ENCODE measurements at places on chromosomes 12 and 14.

- DNase-seq, result no peak
Measured at GRCh38 chr14:44970907-44971306, 8.9 kb downstream of the TOGARAM1 start.

DNA sequence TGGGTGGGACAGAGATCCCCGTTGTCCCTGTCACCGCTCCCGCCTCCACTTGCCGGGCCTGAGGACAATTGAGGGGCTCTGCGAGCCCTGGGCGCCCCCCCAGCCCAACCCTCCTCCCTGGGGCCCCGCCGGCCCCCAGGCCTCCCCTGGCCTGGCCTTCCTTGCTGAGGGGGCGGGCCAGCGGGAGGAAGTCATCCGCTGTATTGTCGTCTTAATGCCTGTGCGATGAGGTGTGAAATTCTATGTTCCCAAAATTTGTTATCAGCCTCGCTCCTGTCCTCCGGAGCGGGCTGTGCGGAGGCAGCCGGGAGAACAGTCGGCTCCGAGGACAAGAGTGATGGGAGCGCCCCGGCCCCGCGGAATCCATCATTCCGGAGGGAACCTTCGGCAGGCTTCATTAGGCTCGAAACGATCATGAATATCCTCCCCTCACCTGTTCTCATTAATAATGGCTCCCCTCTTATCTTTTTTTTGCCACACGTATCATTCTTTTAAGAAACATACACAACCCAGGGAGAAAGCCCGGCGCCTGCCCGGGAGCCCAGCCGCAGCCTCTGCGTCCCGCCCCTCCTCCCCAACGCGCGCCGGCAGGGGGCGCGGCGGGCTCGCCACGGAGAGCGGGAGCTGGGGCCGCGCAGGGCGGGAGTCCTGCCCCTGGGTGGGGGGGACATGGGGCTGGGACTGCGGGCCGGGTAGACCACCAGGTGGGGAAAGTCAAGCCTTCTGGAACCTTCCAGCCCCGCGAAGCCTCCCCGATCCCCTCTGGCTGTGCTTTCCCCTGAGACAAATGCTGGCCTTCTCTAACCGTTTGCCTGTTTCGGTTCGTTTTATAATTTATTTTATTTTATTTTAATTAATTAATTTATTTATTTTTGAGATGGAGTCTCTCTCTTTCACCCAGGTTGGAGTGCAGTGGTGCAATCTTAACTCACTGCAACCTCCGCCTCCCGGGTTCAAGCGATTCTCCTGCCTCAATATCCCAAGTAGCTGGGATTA lies 17.1 kb upstream of the DLK1 start:
- DNase-seq, result no peak

DNA sequence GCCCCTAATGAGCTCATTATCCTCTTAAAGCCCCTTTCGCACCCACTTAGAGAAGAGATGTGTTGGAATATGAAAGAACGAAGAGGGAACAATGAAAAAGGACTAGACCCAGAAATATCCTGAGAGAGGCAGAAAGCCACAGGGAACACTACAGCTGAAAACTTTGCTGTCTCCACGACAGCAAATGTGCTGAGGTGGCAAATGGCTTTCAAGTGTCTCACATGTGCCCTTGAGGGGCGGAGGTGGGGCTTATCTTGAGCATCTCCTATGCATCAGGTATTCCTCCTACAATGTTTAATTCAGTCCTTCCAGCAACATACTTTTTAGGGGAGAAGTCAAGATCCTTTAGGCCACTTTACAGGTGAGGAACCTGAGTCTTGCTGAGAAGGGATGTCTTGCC lies 62.9 kb downstream of the WSCD2 start:
- no peak for DNase-seq

- DNase-seq, result no peak
Measured at GRCh38 chr12:80381121-80381520, 62.9 kb upstream of the PTPRQ start.

DNA sequence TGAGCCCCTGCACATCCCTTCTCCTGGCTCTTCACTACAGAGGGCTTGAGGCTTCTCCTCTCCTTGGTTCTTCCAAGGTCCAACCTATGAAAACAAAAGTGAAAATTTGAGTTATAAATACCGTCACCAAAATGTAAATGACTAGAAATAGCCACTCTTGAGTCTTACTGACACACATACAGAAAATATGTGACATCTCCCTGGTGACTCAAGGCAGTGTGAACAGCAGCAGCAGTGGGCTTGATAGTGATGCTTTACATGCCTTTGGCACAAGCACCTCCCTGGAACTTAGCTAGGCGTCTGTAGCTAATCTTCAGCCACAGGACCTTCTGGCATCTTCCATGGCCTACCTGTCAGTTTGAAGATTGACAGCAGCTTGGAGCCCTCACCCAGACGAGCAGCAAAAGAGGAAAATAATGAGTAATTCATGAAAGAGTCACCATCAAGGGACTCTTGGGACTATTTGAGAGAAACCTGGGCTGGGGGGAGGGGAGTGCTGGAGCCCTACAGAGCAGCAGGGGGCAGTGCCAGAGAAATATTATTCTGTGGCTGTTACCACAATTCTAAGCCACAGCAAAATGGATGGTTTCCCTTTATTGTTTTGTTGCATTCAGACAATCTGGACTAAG lies 158.0 kb downstream of the KCNK10 start:
- DNase-seq, result no peak

GRCh38 chr14:91369628-91370445 lies 47.8 kb downstream of the CCDC88C start:
- DNase-seq, result no peak

DNA sequence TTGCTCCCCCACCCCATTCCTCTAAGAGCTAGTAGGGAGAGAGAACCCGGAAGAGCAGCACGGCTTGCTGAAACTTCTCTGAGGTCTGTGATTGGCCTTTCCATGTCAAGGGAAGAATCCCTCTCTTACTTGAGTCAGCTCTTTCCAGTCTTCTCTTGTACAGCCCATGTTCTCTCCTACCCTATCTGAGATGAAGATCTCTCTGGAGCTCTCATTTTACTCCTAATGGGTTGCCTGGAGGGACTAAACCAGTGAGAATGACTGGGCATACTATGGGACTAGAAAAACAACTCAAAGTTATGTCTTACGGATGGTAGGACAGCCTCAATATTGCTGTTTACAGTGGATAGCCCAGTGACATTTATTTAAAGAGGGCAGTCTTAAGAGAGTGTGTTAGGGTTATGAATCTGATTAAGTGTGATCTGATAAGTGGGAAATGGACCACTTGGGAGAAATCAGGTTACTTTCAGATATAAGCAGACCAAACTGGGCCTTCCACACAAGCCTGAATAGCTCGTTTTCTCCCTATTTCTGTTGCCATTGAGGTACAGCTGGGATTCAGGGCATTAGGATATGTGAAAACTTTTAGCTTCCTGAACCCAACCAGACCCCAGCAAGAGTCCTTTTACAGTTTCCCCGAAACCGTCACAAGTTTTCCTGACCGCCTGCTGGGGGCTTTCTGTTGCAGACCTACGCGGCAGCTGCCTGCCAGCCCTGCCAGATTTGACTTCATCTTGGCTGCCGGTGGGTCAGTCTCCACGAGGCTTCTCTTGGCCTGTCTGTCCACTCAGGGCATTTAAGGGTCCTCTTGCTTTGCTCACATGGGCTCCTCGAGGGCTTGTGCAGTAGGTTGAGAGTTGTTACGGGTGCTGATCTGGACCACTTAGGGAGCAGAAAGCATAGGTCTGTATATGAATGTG lies 16.9 kb downstream of the ETV6 start:
- no peak for DNase-seq

DNA sequence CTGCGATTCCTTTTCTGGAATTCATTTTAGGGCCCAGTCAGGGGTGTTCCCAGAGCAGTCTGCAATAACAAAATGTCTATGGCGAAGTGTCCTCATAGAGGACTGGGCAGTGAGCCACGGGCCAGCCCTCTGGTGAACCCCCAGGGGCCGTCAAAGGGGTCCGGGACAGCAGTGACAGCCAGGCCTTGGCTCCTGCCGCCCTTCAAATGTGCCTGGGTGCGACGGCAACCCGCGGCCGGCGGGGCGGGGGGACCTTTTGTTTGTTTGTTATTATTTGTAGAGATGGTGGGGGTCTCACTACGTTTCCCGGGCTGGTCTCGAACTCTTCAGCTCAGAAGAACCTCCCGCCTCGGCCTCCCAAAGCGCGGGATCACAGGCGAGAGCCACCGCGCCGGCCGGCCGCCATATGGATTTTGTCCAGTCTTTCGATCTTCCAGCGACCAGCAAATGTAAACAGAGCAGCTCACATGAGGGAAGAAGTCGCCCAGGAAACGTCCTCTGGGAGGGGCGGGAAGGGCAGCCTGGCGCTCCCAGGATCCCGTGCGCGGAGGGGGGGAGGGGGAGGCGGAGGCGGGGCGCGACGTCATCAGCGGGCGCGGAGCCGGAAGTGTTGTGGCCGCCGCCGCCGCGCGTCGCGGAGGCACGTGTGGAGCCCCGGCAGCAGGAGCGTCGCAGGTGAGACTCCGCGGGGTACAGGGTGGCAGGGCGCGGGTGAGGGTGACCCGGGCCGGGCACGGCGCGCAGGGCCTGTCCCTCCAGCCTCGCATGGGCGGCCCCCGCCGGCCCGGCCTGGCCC lies at the start of gene TRMT61A:
Gene TRMT61A, plus strand, starts transcription at position 610 of the 796 bp plus-strand sequence. CDS start 783 bp downstream, outside the sequence.
- peak; percentile 73 for DNase-seq

- DNase-seq, result no peak
Measured at GRCh38 chr12:92259696-92260251, 114.1 kb upstream of the BTG1 start.

DNA sequence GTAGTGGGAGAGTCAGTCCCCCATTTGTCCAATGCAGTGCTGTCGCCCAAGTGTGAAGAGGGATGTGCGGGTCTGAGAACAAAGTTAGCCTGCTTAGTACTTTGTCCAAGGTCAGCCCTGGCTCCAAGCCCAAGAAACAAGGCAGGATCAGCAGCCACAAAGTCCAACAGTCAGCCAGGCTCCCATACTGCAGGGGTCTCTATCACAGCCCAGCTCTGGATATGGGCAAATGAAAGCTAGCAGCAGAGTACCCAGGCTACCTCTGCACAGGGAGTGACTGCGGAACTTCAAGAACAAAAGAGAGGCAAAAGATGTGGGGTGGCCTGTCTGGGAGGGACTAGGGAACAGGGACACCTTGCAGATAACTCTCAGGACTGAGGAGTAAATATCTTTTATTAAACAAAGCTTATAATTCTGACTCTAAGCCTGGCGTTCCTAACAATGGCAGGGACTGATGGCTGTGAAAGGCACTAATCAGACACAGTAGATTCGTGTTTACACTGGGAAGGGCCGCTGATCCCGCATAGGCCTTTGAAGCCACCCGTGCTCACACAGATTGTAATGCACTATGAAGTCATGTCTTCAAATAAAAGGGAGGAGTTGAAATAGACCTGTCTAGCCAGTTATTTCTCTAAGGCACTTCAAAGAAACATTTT lies 91.0 kb upstream of the EEA1 start:
- no peak for DNase-seq

DNA sequence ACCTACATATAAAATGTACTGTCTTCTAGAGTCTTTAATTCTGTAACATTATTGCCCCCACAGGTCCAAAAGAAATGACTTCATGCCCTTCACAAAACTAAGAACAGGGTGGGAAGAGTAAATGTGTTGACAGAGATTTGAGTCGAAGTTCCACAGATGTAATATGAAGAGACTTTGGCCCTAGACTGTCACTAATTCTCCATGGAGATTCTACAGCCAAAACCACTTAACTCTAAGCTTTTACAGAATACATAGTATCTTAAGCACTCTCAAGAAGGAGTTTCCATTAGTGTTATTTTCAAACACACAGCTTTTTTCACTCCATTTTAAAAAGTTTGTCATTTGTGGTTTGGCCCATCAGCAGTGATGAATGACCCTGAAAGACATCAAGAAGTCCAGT lies 56.3 kb downstream of the ABCC9 start:
- DNase-seq, result no peak

DNA sequence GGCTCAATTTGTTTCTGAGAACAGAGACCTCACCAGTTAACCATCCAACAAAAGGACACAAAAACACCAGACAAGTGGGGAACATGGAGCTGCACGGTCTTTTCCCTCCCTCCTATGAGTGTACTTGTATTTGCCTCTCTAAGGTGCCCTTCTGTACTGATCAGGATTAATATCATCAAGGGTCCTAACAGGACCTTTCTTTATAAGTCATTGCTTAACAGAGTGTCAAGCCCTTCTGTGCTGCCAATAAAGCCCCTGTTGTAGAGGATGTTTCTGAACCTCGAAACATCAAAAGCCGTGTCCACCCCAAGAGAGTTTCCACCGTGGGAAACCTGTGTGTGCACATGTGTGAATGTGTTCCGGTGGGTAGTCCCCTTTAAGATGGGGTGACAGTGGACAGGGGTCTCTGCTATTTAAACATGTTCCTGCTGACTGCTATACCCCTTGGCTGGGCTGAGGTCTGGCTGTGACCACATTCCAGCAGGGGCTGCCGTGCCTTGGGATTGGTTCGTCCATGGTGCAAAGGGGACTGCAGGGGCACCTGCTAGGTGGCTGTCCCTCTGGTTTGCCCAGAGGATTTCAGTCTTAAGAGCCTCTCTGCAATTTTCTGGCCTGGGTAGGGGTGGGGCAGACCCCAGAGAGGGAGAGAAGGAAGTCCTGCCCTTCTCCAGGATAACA lies 6.0 kb downstream of the ESRRB start:
- DNase-seq, result no peak

GRCh38 chr12:23895792-23896218 lies 53.7 kb downstream of the SOX5 start:
- no peak for DNase-seq

- no peak for DNase-seq
Measured at GRCh38 chr12:29804019-29804418, 20.3 kb upstream of the TMTC1 start.

DNA sequence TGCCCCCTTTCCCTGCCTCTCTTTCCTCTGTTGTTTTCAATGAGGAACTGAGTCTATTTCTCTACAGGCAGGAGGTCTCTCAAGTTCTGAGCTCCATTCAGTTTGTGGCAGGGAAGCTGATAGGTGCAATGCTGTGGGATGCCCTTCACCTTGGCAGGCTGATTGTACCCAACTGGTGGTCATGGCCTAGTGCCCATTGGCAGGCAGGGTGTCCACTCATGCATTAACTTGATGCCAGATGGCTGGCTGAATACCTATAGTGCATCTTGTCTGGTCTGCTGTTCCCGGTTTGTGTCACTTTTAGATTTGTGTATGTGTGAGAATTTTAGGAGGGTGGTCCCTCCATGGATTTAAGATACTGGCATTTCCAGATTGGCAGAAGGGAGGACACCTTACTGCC lies 20.0 kb upstream of the ITGA5 start:
- DNase-seq, result no peak

DNA sequence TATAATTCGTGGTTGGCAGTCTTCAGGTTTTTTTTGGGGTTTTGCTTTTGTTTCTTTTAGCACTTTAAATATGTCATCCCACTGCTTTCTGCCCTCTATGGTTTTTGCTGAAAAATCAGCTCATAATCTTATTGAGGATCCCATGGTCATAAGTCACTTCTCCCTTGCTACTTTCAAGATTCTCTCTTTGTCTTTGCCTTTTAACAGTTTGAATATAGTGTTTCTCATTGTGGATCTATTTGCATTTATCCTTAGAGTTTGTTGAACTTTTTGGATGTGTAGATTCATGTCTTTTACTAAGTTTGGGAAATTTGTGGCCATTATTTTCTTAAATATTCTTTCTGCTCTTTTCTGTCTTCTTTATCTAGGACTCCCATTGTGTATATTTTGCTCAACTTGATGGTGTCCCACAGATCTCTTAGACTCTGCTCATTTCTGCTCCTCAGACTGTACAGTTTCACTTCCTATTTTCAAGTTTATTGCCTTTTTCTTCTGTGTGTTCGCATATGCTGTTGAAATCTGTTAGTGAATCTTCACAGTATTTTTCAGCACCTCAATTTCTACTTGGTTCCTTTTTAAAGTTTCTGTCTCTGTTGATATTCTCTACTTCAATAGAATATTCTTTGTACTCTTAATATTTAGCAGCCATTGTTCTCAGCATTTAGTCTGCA lies 70.8 kb downstream of the WNK1 start:
- DNase-seq, result no peak

- DNase-seq, result no peak
Measured at GRCh38 chr12:55818886-55819285, 1.0 kb downstream of the ORMDL2 start.
